H1 (cell line): ENCODE measurements at places on chromosomes 6 and 20.

GRCh38 chr6:150732765-150733539 lies 132.6 kb upstream of the MTHFD1L start:
- no peak for DNase-seq
- no peaks in the 10 kb centered on the region for H3K27me3 ChIP-seq
- no peaks in the 10 kb centered on the region for H3K36me3 ChIP-seq

DNA sequence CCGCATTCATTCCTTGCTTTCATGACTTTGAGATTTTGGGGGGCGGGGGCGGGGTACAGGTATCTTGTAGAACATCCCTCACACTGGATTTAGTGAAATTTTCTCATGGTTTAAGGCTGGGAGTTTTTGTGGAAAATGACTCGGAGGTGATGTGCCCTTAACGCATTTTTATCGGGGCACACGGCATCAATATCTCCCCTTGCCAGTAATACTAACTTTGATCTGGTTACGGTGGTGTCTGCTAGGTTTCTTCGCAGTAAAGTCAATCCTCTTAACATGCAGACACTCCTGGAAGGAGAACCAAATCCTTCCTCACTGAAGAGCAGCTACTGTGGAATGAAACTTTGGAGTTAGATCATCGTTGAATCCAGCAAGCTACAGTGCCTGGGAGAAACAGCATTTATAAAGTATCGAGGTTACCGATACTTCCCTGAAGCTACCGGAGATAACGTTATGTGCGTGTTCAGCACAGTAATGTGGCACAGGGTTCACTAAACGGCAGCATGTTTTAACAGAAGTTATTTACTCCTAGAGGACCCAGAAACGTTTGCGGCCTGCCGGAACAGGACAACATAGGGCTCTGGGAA lies 1.2 kb upstream of the DYNLRB1 start:
- H3K27ac ChIP-seq: no peak overlapping the region
- no peaks in the 10 kb centered on the region for H3K36me3 ChIP-seq
- H3K27me3 ChIP-seq: no peaks in the 10 kb centered on the region

- no peaks in the 10 kb centered on the region for H3K4me1 ChIP-seq
- H3K27ac ChIP-seq: no peak overlapping the region
- no peak overlapping the region for H3K4me3 ChIP-seq
Measured at GRCh38 chr6:138637822-138638221, 135.7 kb upstream of the CCDC28A start.

GRCh38 chr6:41638935-41639808 lies 904 bp downstream of the MDFI start:
- no peak overlapping the region for H3K27ac ChIP-seq
- H3K27me3 ChIP-seq: peaks cover 18% of the 10 kb centered on the region; the same call in 1 of the 2 replicates
- H3K36me3 ChIP-seq: no peaks in the 10 kb centered on the region
- H3K4me3 ChIP-seq: peak overlapping the region; percentile 67
- DNase-seq: peak; percentile 78

GRCh38 chr6:27805347-27805746 lies 106.8 kb downstream of the OR2B2 start:
- H3K4me3 ChIP-seq: no peak overlapping the region
- DNase-seq: no peak
- no peaks in the 10 kb centered on the region for H3K4me1 ChIP-seq
- H3K27ac ChIP-seq: no peak overlapping the region
- H3K27me3 ChIP-seq: no peaks in the 10 kb centered on the region
- H3K36me3 ChIP-seq: no peaks in the 10 kb centered on the region

DNA sequence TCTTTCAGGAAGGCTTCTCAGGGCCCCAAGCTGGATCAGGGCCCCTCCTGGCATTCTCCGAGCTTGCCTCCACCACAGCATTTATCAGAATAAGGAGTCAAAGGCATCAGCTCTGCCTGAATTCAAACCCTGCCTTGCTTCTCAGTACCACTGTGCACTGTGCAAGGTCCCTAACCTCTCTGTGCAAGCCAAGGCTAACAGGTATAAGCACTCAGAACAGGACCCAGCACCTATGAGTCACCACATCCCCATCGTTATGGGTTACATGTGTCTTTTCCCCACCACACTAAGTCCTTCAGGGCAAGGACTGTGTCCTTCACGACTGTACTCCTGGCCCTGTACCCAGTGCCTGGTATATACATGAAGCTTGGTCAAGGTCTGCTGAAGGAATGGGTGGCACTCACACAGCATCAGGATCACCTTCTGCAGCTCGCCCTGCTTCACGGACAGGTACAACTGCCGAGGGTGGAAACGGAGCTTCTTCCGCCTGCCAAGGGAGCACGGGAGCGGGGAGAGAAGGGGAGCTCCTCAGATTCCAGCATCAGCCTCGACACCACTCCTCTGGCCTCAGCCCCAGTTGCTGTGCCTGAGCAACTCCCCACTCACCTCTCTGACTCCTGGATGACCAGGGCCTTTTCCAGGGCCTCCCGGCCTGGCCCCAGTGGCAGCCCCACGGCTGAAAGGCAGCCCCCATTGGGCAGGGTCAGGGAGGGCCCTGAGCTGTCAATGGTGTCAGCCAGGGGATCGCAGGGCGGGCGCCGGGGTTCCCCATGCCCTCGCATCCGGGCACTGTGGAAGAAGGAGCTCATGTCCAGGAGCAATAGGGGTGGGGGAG lies 8.6 kb upstream of the SLC44A4 start:
- no peak overlapping the region for H3K4me3 ChIP-seq
- H3K27me3 ChIP-seq: no peaks in the 10 kb centered on the region
- H3K4me1 ChIP-seq: no peaks in the 10 kb centered on the region

GRCh38 chr6:52910091-52910490 lies 593 bp upstream of the GSTA3 start:
- no peak overlapping the region for H3K27ac ChIP-seq
- no peaks in the 10 kb centered on the region for H3K27me3 ChIP-seq
- DNase-seq: no peak
- H3K4me1 ChIP-seq: no peaks in the 10 kb centered on the region
- H3K4me3 ChIP-seq: no peak overlapping the region
- no peaks in the 10 kb centered on the region for H3K36me3 ChIP-seq

- H3K27me3 ChIP-seq: no peaks in the 10 kb centered on the region
- H3K27ac ChIP-seq: no peak overlapping the region
- DNase-seq: no peak
- no peak overlapping the region for H3K4me3 ChIP-seq
Measured at GRCh38 chr20:50874111-50874757, 57.0 kb downstream of the ADNP start.

DNA sequence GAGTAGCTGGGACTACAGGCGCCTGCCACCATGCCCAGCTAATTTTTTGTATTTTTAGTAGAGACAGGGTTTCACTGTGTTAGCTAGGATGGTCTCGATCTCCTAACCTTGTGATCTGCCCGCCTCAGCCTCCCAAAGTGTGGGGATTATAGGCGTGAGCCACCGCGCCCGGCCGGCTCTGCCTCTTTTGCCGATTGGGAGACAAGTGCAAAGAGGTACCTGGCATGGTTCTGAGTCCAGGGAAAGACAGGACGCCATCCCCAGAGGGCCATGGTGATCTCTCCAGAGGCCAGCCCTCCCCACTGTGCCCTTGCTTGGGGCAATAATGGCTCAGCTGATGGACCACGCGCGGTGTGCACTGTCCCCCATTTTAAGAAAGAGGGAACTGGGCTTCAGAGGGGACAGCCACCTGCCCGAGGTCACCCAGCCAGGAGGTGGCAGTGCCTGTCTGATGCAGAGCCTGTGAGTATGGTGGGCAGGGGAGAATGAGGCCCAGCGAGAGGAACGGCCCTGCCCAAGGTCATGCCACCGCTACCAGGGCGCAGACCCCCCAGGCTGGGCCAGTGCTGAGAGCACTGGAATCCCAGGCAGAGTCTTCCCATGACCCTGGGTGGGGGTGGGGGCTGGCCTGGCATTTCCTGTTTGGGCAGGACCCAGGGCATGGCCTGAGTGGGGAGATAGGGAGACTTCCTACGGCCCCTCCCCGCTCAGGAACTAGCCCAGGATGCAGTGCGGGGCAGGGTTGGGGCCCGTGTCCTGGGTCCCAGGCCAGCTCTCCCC lies 61.0 kb downstream of the SNAI1 start:
- H3K27me3 ChIP-seq: no peaks in the 10 kb centered on the region
- H3K27ac ChIP-seq: no peak overlapping the region; the same call in 1 of the 2 replicates
- no peaks in the 10 kb centered on the region for H3K36me3 ChIP-seq
- peaks cover 3% of the 10 kb centered on the region; the same call in 1 of the 2 replicates for H3K4me1 ChIP-seq
- H3K4me3 ChIP-seq: no peak overlapping the region

- no peaks in the 10 kb centered on the region for H3K27me3 ChIP-seq
- peaks cover 47% of the 10 kb centered on the region for H3K36me3 ChIP-seq
- DNase-seq: no peak
- peaks cover 32% of the 10 kb centered on the region for H3K4me1 ChIP-seq
- H3K27ac ChIP-seq: no peak overlapping the region
- no peak overlapping the region for H3K4me3 ChIP-seq
Measured at GRCh38 chr6:167236239-167236571, 54.9 kb upstream of the UNC93A start.

DNA sequence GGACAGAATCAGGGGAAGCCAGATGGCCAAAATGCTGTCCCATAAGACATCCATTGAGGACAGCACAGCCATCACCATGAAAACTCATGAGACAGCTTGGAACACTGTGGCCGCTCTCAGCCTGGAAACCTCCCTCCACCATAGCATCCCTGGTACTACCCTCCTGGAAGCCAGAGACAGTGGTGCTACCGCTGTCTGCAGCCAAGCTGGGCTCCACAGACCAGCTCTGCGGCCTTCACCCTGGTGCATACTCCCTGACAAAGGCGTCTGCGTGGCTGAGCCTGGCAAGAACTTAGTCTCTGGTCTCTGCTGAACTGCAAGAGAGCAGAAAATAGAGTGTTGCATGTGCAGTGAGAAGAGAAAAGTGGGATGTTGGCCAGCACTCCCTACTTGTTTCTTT lies 558.0 kb downstream of the C6orf118 start:
- H3K27ac ChIP-seq: no peak overlapping the region
- H3K27me3 ChIP-seq: no peaks in the 10 kb centered on the region
- H3K4me3 ChIP-seq: no peak overlapping the region
- H3K36me3 ChIP-seq: no peaks in the 10 kb centered on the region
- no peaks in the 10 kb centered on the region for H3K4me1 ChIP-seq

DNA sequence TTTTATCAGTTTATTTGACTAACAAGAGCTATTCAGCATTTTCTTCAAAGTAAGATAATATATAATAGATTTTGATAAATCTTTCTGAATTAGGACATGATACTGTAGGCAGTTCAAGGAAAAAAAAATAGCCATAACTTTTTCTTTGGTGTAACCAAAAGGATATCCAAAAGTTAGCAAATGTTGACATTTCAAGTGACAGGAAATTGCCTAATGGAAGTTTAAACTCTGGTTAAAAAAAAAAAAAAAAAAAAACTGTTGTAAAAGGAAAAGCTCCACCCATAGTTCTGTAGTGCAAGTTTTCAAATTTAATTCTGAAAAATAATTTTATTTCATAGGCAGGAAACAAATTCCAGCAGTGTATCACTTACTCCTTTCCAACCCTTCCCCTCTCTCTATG lies 18.8 kb downstream of the HEBP2 start:
- H3K27me3 ChIP-seq: no peaks in the 10 kb centered on the region
- no peak overlapping the region for H3K4me3 ChIP-seq
- no peak overlapping the region for H3K27ac ChIP-seq
- H3K4me1 ChIP-seq: no peaks in the 10 kb centered on the region
- DNase-seq: no peak

- H3K4me1 ChIP-seq: peaks cover 3% of the 10 kb centered on the region
- H3K4me3 ChIP-seq: no peak overlapping the region
- no peaks in the 10 kb centered on the region for H3K27me3 ChIP-seq
- no peaks in the 10 kb centered on the region for H3K36me3 ChIP-seq
- no peak for DNase-seq
Measured at GRCh38 chr6:157483770-157484169, 102.8 kb downstream of the ZDHHC14 start.

GRCh38 chr6:52534966-52535390 lies 41.9 kb downstream of the TRAM2 start:
- no peaks in the 10 kb centered on the region for H3K27me3 ChIP-seq
- peaks cover 2% of the 10 kb centered on the region; the same call in 1 of the 2 replicates for H3K4me1 ChIP-seq
- DNase-seq: no peak
- no peaks in the 10 kb centered on the region for H3K36me3 ChIP-seq
- no peak overlapping the region for H3K4me3 ChIP-seq

- no peaks in the 10 kb centered on the region for H3K36me3 ChIP-seq
- no peaks in the 10 kb centered on the region for H3K27me3 ChIP-seq
- no peak overlapping the region for H3K27ac ChIP-seq
Measured at GRCh38 chr6:101878554-101879276, 485.2 kb downstream of the GRIK2 start.

DNA sequence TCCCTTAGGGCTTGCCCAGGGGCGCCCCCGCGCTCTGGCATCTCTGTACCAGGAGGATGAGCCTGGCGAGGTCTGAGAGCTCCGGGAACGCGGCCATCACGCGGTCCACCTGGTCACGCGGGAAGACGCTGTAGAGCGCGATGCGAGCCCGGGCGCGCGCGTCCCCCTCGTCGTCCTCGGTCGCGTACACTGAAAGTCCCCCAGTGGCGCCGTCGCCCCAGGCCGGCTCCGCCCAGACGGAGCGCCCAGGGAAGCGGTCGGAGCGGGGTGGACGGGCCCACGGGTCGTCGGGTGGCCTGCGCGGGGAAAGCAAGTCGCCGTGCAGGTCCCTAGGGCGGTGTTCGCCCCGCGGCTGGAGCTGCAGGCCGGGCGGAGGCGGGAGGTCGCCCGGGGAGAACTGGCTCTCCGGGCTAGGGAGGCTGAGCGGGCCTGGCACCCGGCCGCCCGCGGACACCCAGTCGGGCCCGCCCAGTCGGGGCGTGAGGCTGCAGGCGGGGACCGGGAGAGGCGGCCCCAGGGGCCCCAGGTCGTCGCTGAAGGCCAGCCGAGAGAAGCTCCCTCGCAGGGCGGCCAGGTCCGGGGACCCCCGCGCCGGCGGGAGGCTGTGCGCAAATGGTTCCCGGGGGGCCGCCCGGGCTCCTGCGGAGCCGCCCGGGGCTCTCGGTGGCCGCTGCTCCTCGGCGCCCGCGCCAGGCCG lies 34.0 kb downstream of the ZC3H12D start:
- H3K27me3 ChIP-seq: peaks cover 31% of the 10 kb centered on the region
- no peaks in the 10 kb centered on the region for H3K36me3 ChIP-seq
- H3K4me1 ChIP-seq: no peaks in the 10 kb centered on the region; the same call in 1 of the 2 replicates
- no peak for DNase-seq
- peak overlapping the region; percentile 46 for H3K4me3 ChIP-seq

- H3K4me3 ChIP-seq: peak overlapping the region; percentile 81
- no peaks in the 10 kb centered on the region for H3K4me1 ChIP-seq
- peaks cover 4% of the 10 kb centered on the region for H3K36me3 ChIP-seq
- no peak for DNase-seq
- H3K27me3 ChIP-seq: no peaks in the 10 kb centered on the region
- peak overlapping the region; percentile 67 for H3K27ac ChIP-seq
Measured at GRCh38 chr6:7389162-7389450, 436 bp downstream of the CAGE1 start.

DNA sequence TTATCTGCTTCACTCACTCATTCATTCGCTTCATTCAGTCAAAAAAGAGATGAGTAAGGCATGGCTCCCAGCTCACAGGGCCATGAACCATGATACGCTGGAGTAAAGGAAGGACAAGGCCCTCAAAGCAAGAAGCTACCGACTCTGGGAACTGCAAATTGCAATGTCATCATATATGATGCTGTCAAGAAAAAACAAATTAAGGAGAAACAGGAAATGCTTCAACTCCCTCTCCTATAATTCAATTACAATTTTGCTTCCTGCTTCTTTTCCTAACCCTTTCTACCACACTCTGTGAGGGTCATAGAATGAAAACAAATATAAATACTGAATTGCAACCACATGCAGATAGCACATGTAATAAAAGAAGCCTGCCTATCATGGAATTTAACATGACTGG lies 725.7 kb upstream of the FLRT3 start:
- H3K27ac ChIP-seq: no peak overlapping the region
- no peak for DNase-seq
- H3K27me3 ChIP-seq: no peaks in the 10 kb centered on the region
- no peak overlapping the region for H3K4me3 ChIP-seq
- H3K4me1 ChIP-seq: 0 out of 2 replicates have a peak, but pooled peaks cover 2% of the 10 kb centered on the region

GRCh38 chr6:117149324-117149723 lies 116.0 kb upstream of the VGLL2 start:
- H3K27ac ChIP-seq: no peak overlapping the region
- no peaks in the 10 kb centered on the region for H3K27me3 ChIP-seq
- H3K4me1 ChIP-seq: no peaks in the 10 kb centered on the region
- no peak overlapping the region for H3K4me3 ChIP-seq
- no peak for DNase-seq
